ENCODE measurements at places on chromosomes 5 and 9.

- DNase-seq = no peak
These were observed 14.3 kb downstream of the DOLPP1 start for GRCh38 chr9:129095170-129095667.

DNA sequence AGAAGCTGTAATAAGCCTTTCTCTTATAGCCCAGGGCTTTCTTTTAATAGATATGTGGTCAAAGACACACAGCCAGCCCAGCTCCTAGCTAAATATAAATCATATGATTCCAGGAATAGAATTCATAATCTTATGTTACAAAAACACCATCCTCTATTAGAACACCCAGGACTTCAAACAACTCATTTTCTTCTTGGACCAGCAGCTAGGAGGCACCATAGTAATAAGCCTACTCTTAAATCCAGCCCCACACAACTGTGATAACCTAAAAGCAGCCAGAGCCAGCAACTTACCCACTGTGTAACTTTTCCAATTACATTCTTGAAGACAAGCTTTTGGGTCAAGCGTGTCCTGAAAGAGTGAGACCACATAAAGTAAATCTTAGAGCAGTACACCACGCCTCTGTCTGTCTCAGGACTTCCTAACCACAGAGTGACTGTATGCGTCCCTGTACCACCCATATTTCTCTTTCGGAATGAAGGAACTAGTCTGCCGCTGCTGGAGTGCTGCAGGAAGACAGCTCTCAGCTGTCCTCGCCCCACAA is 223.8 kb downstream of the TLE1 start:
- DNase-seq = no peak

DNA sequence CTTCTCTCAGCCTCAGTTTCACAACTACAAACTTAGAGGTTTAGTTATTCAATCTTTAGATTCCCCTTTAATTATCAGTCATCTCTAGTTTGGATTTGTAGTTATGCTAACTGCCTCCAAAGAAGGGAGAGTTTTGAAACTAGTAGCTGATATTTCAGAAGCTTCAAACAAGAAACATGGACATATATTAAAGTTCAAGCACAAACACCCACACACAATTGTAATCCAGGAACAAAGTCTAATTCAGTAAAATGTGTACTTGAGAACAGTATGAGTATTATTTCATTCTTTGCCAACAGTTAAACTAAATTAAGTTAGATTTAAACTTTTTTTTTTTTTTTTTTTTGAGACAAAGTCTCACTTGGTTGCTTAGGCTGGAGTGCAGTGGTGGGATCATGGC is 71.2 kb upstream of the ABCA1 start:
- no peak for DNase-seq

DNA sequence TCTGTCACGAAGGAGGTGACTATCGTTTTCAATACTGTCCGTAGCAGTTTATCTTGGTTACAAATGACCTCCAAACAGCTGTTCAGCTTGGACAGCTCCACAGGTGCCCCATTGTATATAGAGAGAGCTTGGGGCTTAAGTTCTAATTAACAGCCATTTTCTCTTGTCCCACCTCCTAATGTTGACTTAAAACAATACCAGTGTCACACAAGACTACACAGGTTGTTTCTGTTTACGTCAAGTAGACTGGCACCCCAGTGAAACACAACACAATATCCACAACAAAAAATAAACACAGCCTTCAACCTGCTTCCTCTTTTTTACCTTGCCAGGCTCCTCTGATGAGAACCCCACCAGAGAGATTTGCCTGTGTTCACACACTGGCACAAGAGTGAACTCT is 39.8 kb upstream of the TLE1 start:
- DNase-seq = no peak

GRCh38 chr9:4077499-4078102 is 222.3 kb downstream of the GLIS3 start:
- peak; percentile 53 for DNase-seq

DNA sequence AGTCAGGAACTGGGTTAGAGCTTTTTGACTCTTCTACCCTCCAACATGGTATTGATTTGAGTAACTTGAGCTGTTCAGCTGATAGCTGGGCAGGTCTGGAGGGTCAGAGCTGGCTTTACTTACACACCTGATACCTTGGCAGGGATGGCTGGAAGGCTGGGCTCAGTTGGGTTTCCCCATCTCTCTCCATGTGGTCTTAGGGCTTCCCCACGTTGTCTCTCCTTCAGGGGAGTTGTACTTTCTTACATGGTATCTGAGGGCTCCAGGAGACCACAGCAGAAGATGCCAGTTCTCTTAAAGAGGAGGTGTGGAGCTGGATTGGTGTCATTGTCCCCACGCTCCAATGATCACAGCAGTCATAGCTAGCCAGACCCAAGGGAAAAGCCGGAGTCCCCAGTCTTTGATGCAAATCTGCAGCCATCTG is 25.6 kb downstream of the ISOC1 start:
- no peak for DNase-seq

- DNase-seq = no peak
These were observed 87.5 kb upstream of the AGXT2 start for GRCh38 chr5:35135239-35135700.

DNA sequence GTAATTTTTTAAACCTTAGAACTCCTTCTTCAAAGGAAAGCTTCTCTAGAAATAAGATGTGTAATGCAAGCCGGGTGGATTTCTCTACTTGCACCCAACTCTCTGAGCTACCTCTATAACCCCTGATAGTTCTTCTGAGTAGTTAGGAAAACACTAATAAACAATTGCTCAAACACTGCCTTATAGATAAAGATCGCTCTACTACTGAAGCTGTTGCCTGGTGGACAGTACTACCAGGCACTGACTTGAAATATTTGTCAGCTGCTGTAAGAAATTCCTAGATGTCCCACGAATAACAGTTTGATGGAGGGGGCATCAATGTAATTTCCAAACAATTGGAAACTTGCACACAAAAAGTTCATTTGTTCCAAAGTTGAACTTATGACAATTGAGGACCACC is 42.0 kb downstream of the NR3C1 start:
- DNase-seq = no peak

DNA sequence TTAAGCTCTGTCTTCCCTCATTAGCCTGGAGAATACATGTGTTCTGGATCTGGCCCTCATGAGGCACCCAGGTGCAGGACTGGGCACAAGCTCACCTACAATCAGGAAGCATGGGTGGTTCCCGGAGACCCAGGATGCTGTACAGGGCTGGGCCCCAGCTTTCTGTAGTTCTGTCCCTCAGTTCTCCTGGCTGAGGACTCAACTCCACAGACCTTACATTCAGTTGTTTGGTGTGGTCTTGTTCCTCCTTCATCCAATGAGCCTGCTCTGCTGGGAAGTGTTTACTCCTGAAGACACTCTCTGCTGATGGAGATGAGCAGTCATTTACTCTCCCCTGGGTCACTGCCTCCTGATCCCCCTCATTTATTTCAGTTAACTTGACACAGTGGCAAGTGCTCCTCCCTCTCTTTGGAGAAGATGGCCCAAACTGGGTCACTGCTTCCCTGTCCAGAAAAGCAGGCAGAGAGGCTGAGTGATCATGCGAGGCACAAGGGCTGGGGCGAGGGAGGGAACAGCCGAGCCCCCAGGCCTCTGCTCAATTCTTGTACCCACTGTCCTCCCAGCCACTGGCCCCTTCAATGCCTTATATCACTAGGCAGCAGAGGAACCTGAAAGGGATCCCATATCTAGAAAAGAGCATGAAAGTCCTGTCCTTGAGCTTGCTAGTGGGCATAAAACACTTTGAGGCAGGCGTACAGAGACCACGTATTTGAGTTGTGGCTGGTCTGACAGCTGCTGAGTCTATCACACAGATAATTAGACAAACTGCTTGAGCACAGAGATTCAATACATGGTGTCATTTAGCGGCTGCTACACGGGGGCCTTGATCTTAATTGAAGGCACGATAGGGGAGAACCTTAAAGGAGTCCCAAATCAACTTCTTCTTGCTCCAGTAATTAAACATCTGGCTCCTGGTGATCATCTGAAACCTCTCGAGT is 221.7 kb downstream of the FSTL4 start:
- no peak for DNase-seq

DNA sequence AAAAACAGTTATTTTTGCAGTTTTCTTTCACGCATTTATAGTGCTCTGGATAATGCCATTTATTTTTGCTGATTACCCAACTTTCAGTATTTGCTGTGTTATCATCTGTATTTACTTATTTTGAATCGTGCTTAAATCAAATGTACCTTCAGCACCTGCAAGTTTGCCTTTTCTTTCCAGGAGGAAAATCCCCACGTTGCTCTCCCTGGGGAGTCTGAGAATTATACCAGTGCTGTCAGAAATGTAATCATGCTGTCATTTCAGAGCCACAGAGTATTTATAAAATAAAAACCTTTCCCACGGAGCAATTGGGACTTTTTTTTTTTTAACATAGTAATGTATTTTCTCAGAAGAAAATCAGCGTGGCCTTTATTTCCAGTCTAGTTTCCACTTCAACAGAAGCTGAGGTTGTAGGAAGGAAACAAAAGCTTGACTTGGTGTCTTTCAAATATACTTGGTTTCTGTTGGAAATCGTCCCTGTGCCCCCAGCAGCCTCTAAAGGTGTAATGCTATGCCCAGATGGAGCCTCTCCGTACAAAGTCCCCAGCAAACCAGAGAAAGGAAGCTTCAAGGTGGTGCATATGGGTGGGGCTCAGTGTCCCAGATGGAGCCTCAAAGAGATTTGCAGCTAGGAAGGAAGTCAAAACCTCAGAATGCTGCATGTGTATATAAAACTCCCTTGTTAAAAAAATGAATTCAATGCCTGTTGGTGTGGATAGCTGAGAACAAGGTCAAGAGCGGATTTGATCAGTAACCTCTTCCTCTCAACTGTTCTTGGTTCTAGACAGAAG is 2.1 kb downstream of the GPR150 start:
- no peak for DNase-seq

DNA sequence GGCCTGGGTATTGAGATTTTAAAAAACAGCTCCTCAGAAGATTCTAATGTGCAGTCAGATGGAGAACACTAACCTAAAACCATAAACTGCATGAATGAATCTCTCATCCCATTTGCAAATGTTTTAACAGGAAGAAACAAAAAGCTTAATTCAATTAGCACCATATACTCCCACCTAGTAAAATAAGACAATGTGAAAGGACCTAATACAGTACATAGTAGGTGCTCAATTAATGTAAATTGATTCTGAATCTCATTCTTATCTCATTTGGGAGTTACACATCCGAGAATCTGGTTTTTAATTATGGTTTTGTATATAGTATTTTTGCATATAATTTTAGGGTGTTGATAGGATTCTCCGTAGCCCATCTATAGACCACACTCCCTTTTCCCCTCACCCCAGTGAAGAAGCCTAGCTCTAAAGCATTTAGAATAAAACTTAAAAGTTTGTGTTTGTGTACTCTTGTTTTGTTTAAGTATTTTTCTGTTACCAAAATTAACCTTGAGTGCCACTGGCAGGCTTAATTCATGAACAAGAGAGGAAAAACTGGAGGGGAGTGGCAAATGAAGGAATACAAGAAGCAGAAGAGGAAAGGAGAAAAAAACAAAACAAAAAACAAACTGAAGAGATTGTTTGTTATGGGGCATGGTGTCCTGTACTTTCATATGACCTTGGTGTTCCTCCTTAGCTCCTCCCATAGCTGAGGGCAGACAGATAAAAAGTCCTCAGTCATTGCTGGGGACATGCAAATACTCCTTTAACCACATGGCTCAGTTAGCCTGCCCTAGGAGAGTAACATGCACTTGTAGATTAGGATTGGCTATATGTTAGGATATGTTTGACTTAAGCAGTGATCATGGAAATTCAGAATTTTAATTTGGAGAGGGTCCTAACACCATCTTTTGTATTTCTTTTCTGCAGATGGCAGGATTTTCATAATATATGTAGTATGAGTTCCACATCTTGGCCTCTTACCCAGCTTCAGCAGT is 1.2 kb downstream of the RNF14 start:
- DNase-seq = no peak

DNA sequence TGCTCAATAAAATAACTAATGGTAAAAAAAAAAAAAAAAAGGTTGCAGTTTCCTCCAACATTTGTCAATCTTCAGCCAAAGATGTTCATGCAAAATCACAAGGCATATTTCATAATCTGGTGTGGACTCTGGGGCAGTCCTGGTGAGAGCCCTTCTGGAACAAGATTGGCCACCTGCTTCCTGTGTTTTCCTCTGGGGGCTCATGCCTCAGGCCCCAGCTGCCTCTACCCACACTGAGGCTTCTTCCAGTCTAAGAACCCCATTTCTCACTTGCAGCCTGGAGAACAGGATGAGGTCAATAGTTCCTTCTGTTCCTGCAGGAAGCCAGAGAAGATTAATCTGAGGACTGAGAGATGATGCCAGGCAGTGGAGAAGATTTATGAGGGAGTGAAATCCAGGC is 492.6 kb upstream of the BRINP1 start:
- no peak for DNase-seq

GRCh38 chr9:91405343-91406077 is 18.1 kb downstream of the NFIL3 start:
- no peak for DNase-seq

GRCh38 chr5:55454282-55454681 is 80.5 kb downstream of the PLPP1 start:
- no peak for DNase-seq

GRCh38 chr9:18357321-18357720 is 116.6 kb upstream of the ADAMTSL1 start:
- no peak for DNase-seq

DNA sequence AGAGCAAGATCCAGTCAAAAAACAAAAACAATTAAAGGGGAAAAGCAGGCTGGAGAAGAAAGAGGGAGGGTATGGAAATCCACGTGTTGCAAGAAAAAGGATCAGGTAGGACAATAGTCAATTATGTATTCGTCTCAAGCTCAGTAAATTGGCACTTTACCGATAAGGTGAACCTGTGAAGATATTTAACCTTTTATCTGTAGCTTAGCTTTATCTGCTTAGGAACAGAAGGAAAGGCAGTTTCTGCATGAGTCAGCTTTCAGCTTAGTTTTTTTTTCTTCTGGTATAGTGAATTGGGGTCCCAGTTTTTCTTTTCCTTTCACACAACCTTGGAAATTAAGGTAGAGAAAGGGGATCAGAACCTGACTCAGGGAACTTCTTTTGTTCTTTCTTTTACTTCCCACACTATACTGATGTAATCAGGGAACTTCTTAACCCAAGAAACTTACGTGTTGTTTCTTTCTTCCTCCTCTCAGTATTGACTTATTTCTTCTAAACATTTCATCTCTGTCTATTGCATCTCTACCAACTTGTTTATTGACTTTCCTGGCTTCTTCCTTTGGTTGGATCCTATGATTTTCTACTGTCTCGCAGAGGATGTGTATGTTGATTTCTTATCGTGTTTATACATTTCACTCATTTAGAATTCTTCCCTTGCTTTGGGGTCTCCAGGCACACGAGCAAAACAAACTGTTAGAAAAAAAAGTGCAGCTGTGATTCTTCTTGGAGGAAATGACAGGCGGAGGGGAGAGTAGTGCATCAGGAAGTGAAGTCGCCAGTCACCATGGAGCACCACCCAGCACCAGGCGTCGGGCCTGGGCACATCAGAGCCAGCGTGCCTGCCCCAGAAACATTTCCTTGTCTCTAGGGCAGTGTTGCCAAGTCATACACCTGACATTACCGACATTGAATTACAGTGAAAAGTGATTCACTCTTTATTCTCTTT is 123.0 kb upstream of the LHFPL2 start:
- no peak for DNase-seq

DNA sequence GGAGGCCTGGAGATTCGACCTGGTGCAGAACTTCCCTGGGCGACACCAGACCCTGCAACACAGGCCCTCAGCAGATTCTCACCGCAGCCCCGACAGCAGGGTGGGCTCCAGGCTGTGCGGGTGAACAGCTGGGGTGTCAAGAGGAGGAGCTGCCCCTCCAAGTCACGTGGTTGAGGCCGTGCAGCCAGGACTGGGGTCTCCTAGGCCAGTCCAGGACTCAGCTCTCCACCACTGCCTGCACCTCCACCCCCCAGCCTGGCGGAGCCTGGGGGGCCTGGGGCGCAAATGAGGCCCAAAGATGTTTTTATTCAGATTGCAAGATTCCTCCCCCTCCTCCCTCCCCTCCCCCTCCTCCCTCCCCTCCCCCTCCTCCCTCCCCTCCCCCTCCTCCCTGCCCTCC is 9.2 kb upstream of the AGPAT2 start:
- DNase-seq = no peak

All from activated CD4-positive, alpha-beta T cell treated with anti-CD3 and anti-CD28 coated beads, Interleukin-2, amount 50 U/mL, for 48 hours (primary cell).